ENCODE measurements at places on chromosomes 5 and 9. TPM values are rescaled to one million over a fixed set of nuclear protein-coding genes. Genes with fewer than 3 reads are reported as not detected.
A peak's percentile ranks its signal among the peaks of the same experiment; 100 is the strongest.

GRCh38 chr5:174376056-174376455, 330.6 kb downstream of the NSG2 start:
- DNase-seq = no peak
- no peak overlapping the region for H3K4me3 ChIP-seq
- H3K4me1 ChIP-seq = no peaks in the 10 kb centered on the region
- H3K27ac ChIP-seq = no peak overlapping the region

- H3K4me1 ChIP-seq = no peaks in the 10 kb centered on the region
- H3K27ac ChIP-seq = no peak overlapping the region
- H3K27me3 ChIP-seq = no peaks in the 10 kb centered on the region
Measured at GRCh38 chr5:97909541-97909940, 726.5 kb upstream of the RIOK2 start.

GRCh38 chr5:179227229-179227579, 118.1 kb downstream of the ADAMTS2 start:
- no peaks in the 10 kb centered on the region for H3K36me3 ChIP-seq
- DNase-seq = peak; percentile 48
- H3K4me1 ChIP-seq = peaks cover 5% of the 10 kb centered on the region
- no peak overlapping the region for H3K4me3 ChIP-seq

The PCDHB14 gene
- 4.0 TPM for total RNA-seq

DNA sequence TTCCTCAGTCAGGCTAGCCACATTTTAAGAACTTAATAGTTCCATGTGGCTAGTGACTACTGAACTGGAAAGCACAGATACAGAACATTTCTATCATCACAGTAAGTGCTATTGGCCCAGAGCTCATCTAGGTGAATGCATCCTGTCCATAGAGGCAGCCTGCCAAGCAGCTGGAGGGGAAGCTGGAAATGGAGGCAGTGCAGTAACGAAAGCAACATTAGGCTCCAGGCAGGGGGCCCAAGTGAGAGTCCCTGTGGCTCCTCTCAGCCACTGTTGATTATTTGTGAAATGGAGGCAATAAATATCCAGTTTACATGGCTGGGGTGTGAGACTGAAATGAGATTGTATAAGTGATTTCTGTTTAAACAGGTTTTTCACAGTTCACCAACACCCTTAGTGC, 227.2 kb upstream of the KLF9 start:
- no peak overlapping the region for H3K27ac ChIP-seq
- H3K4me3 ChIP-seq = no peak overlapping the region
- H3K27me3 ChIP-seq = no peaks in the 10 kb centered on the region

- H3K36me3 ChIP-seq = no peaks in the 10 kb centered on the region
- no peaks in the 10 kb centered on the region for H3K27me3 ChIP-seq
- H3K4me3 ChIP-seq = no peak overlapping the region
- no peaks in the 10 kb centered on the region for H3K4me1 ChIP-seq
- no peak overlapping the region for H3K27ac ChIP-seq
Measured at GRCh38 chr5:173429489-173430150, 101.4 kb upstream of the STC2 start.

GRCh38 chr5:36059571-36060419, 6.9 kb downstream of the UGT3A2 start:
- H3K4me1 ChIP-seq = no peaks in the 10 kb centered on the region
- no peak overlapping the region for H3K27ac ChIP-seq
- H3K27me3 ChIP-seq = no peaks in the 10 kb centered on the region
- no peak overlapping the region for H3K4me3 ChIP-seq
- DNase-seq = no peak

The FABP6 gene
- total RNA-seq = not detected

GRCh38 chr5:179437341-179438001, 92.2 kb upstream of the ADAMTS2 start:
- H3K4me1 ChIP-seq = peaks cover 8% of the 10 kb centered on the region
- peak; percentile 72 for DNase-seq
- no peak overlapping the region for H3K27ac ChIP-seq
- H3K27me3 ChIP-seq = peaks cover 13% of the 10 kb centered on the region
- no peaks in the 10 kb centered on the region for H3K36me3 ChIP-seq

GRCh38 chr5:14281746-14282181, 138.6 kb downstream of the TRIO start:
- no peak overlapping the region for H3K4me3 ChIP-seq
- peaks cover 9% of the 10 kb centered on the region for H3K36me3 ChIP-seq
- no peaks in the 10 kb centered on the region for H3K27me3 ChIP-seq

- H3K4me1 ChIP-seq = no peaks in the 10 kb centered on the region
- DNase-seq = no peak
- no peaks in the 10 kb centered on the region for H3K36me3 ChIP-seq
- H3K4me3 ChIP-seq = no peak overlapping the region
Measured at GRCh38 chr5:179453616-179454015, 96.7 kb upstream of the RUFY1 start.

GRCh38 chr5:114362977-114363761, 1.3 kb downstream of the KCNN2 start:
- peaks cover 13% of the 10 kb centered on the region for H3K4me1 ChIP-seq
- DNase-seq = no peak

DNA sequence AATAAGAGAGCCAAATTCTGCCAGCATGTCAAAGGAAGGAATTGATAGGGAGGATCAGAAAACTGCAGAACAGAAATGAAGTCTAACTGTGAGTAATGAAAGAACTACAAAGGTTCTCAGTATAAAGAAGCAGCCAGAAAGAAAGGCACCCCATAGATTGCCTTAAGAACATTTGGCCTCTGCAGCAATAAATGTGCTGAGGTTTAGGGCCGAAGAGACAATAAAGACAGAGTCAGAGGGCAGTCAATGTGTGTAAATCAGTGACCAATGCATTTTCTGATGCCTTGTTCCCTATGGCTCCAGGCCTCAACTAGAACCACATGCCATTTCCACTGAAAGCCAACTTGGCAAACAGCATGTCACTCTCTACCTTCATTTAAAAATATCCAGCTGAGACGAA, 281.0 kb downstream of the HINT1 start:
- H3K27ac ChIP-seq = no peak overlapping the region
- DNase-seq = no peak
- H3K4me1 ChIP-seq = no peaks in the 10 kb centered on the region

DNA sequence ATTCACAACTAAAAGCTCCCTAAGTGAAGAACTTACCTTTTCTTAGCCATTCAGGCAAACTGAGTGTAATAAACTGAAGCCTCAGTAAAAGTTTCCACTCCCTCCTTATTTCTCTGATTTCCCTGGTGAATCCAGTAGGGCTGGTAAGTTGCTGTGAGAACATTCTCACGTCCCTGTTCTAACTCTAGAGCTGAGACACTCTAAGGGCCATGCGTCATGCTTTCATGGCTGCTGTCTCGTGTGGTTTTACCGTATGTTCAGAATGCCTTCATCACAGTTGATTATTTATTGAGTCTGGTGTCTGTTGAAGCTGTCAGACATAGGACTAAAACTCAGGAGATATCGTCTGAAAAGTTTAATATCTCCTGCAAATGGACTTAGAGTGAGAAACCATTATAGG, 1.3 kb downstream of the OR2S2 start:
- H3K4me3 ChIP-seq = no peak overlapping the region
- no peaks in the 10 kb centered on the region for H3K27me3 ChIP-seq
- H3K36me3 ChIP-seq = no peaks in the 10 kb centered on the region
- no peak overlapping the region for H3K27ac ChIP-seq

The PLAC8L1 gene
- total RNA-seq = not detected

GRCh38 chr9:31839273-31839672, 545.2 kb upstream of the ACO1 start:
- H3K27me3 ChIP-seq = no peaks in the 10 kb centered on the region
- DNase-seq = no peak
- H3K27ac ChIP-seq = no peak overlapping the region

The ACTBL2 gene
- total RNA-seq = not detected

The PARP8 gene
- 124 TPM for total RNA-seq

The SLC4A9 gene
- total RNA-seq = not detected

The ANKRD20A1 gene
- 8.4 TPM for total RNA-seq

DNA sequence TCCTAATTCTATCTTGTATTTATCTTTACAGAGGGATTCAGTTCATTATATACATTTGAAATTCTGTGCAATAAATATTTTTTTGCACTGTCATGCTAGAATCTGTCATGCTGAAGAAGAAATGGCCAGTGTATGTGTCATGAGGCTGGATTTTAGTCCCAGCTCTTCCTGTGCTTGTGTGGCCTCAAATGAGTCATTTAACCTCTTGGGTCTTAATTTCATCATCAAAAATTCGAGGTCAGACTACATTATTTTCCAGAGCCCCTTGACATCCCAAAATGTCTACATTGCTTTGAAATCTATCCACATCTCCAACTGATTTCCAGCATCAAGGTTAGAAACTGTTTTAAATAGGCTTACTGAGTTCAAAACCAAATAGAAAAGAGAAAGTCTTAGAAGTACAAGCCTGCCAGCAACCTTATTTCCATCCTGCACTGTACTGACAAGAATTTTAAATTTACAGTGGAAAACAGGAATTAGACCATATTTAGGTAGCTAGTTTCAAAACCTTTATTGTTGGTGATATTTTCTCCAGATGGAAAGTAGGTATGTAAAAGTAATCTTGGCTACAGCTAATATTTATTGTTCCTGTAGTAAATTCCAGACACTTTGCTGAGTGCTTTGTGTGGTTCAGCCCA, 96.7 kb upstream of the MAMDC2 start:
- DNase-seq = no peak
- H3K4me1 ChIP-seq = no peaks in the 10 kb centered on the region
- H3K4me3 ChIP-seq = no peak overlapping the region
- no peaks in the 10 kb centered on the region for H3K36me3 ChIP-seq
- H3K27ac ChIP-seq = no peak overlapping the region
- no peaks in the 10 kb centered on the region for H3K27me3 ChIP-seq

The SPAAR gene
- 0.68 TPM for total RNA-seq

DNA sequence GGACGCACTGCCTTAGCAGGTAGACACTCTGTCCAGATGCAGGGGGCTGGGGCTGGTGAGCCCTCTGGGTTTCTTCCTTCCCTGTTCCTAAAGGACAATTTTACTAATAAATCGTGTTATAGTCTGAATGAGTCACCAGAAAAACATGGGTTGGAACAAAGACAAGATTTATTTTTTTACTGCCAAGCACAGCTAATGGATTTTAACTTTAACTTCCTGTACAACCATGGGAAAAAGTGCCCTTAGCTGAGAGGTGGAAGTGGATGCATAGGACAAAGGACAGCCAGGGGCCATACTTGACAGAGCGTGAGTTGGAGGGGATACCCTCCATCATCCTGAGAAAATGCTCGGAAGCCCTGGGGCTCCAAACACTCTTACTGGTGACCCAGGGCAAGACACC, 300.7 kb downstream of the MSX2 start:
- H3K4me1 ChIP-seq = no peaks in the 10 kb centered on the region
- no peaks in the 10 kb centered on the region for H3K36me3 ChIP-seq
- no peak for DNase-seq
- no peaks in the 10 kb centered on the region for H3K27me3 ChIP-seq
- H3K4me3 ChIP-seq = no peak overlapping the region
- no peak overlapping the region for H3K27ac ChIP-seq

- H3K4me3 ChIP-seq = no peak overlapping the region
- no peaks in the 10 kb centered on the region for H3K27me3 ChIP-seq
- H3K4me1 ChIP-seq = no peaks in the 10 kb centered on the region
- DNase-seq = no peak
Measured at GRCh38 chr5:7886849-7887475, 18.0 kb downstream of the MTRR start.

The MAMDC4 gene
- 11.3 TPM for total RNA-seq

The STKLD1 gene
- total RNA-seq = 0.94 TPM

- H3K27ac ChIP-seq = no peak overlapping the region
- H3K36me3 ChIP-seq = no peaks in the 10 kb centered on the region
- no peaks in the 10 kb centered on the region for H3K4me1 ChIP-seq
Measured at GRCh38 chr5:2213121-2213730, 330.5 kb upstream of the IRX4 start.

DNA sequence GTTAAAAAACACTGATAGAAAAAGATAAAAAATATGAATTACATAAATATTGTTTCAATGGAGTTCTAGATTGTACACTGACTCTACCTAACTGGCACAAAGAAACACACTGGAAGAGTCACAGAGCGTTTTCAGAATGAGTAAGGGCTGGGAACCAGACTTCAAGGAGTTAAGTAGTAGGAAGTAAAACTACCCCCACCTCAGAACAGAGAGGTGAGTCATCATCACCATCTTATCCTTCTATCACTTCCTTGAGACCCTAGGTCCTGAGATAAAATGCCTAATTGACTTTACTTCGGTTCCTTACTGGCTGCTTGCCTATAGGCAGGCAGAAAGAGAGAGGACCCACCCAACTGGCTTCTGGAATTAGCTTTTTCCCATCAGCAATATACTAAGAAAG, 79.7 kb downstream of the ELAVL2 start:
- no peak overlapping the region for H3K4me3 ChIP-seq
- no peaks in the 10 kb centered on the region for H3K4me1 ChIP-seq
- no peak for DNase-seq
- H3K27me3 ChIP-seq = no peaks in the 10 kb centered on the region
- no peaks in the 10 kb centered on the region for H3K36me3 ChIP-seq

- no peak for DNase-seq
- H3K36me3 ChIP-seq = no peaks in the 10 kb centered on the region
- H3K27me3 ChIP-seq = no peaks in the 10 kb centered on the region
- no peaks in the 10 kb centered on the region for H3K4me1 ChIP-seq
Measured at GRCh38 chr9:110619831-110620230, 40.3 kb upstream of the SVEP1 start.

The STPG3 gene
- total RNA-seq = not detected

Data from spleen (tissue), 13 donors.